ENCODE measurements at places on chromosomes 6 and 20.

- no peak for DNase-seq
Observed at GRCh38 chr20:62308102-62308822, 5.5 kb downstream of the ADRM1 start.

GRCh38 chr6:129009851-129010250 lies 126.9 kb downstream of the LAMA2 start:
- no peak for DNase-seq

- DNase-seq: no peak
Observed at GRCh38 chr6:166242888-166243287, 65.3 kb downstream of the PRR18 start.

DNA sequence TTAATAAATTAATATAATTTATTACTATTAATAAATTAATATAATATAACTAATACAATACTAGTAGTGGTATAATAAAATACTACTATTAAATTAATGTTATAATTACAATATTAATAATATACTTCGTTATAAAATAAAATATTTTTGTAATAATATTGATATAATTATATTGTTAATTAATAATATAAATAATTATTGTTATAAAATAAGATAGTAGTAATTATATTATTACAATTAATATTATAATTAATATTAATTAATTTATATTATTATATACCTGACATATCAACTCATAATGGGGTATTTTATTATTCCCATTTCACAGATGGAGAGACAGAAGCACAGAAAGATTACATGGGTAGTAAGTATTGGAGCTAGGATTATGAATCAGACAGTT lies 8.9 kb downstream of the BEND6 start:
- DNase-seq: no peak

DNA sequence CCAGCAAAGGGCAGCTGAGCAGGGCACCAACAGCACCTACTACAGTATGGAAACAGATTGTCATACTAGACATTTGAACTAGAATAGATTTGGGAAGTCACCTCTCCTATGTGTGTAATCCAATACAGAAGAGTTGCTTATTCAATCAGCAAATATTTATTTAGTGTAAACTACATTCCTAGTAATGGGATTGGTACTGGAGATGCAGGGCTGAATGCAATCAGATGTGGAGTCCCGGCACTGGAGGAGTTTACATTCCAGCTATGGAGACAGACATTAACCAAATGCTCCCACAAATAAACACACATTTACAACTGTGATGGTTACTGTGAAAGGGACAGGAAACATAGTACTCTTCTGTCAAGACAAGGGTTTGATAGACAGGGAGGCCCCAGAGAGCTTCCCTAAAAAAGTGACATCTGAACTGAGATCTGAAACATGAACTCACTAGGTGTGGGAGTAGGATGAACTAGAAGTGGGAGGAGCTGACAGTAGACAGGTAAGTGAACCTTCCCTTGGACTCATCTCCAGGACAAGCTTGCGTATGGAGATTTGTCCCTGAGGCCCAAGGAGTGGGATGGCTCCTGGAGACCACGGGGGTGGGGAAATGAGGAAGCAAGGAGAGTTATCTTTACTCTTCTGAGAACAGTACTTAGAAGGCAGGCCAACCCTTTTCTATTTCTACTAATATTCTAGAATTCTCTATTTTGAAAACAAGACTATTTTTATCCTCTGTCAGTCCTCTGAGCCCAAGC lies 420.5 kb downstream of the MAFB start:
- no peak for DNase-seq

DNA sequence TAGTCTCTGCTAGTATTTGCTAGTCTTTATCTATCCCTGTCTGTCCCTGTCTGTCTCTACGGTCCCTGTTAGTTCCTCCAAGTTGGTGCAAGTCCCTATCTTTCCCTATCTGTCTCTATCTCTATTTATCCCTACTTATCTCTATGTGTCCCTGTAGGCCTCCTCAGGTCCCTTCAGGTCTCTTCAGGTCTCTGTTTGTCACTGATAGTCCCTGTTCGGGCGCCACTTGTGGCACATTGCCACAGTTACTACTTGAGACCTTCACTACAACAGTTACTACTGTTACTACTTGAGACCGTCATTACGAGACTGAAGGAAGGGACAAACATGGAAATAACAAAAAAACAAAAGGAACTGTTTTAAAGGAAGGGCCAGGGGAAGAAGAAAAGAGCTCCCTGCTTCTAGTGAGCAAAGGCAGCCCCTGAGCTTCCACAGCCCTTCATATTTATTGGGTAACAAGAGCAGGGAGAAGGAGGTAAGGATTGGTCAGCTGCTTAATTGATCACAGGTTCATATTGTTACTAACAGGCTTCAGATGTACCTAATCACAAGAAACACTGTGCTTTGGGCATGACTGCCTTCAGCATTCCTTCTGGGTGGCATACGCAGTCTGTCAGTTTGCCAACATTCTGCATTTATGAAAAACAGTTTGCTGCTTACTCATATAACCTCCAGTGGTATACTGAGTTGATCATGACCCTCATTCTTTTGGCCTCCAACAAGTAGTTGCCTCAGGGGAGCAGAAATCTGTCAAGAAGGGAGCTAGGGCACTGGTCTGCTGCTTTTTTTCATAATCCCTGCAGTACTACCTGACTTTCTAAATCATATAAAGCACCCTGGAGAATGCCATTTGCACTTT lies 8.4 kb downstream of the EPB41L2 start:
- no peak for DNase-seq

- no peak for DNase-seq
Observed at GRCh38 chr20:10336959-10337729, 96.9 kb downstream of the MKKS start.

DNA sequence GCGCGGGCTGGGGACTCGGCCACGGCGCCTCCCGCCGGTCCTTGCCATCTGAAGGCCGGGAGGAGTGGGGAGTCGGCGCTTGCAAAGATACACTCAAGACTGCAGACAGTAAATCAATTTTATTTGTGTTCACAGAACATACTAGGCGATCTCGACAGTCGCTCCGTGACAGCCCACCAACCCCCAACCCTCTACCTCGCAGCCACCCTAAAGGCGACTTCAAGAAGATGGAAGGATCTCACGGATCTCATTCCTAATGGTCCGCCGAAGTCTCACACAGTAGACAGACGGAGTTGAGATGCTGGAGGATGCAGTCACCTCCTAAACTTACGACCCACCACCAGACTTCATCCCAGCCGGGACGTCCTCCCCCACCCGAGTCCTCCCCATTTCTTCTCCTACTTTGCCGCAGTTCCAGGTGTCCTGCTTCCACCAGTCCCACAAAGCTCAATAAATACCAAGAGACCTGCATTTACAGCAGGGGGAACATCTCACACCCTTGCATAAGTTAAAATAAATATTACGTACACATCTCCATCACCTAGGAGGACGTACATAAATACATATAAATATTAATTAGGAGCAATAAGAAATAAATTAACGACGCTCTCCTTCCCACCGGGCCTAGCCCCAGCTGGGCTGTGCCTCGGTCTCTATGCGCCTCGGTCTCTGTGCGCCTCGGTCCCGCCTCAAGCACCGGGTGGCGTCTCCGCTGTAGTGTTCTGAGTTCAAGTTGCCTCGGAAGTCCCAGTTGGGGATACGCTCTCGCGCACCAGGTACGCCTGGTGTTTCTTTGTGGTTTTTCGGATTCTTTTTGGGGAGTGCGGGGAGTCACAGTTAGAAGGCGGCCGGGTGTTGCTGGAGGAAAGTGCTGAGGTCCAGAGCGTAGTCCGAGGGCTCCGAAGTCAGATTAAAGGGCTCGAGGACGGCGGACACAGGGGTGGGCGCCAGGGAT lies 889 bp upstream of the FLOT1 start:
- peak; percentile 34 for DNase-seq

DNA sequence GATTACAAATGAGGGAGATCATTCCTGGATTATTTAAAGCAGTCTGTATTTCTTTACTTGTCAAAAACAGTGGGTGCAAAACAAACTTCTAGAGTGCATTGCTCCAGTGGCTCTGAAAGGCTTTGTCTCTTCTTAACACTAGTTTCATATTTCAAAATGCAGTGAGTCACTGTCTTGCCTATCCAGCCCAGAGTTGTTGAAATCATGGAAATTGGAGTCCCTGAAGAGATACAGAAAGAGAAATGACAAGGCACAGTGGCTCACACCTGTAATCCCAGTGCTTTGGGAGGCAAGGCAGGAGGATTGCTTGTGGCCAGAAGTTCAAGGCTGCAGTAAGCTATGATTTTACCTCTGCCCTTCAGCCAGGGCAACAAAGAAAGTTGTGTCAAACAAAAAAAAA lies 11.3 kb downstream of the SLC2A12 start:
- DNase-seq: no peak

Data from NAMALWA (cell line).